CD8-positive, alpha-beta memory T cell (primary cell): ENCODE measurements at places on chromosomes 16 and 17.

GRCh38 chr17:69485901-69486643 lies 71.6 kb downstream of the MAP2K6 start:
- no peak for DNase-seq

GRCh38 chr17:63153488-63153887 lies 187.5 kb downstream of the TANC2 start:
- DNase-seq, result no peak

- DNase-seq, result no peak
Measured at GRCh38 chr17:3002538-3003295, 60.7 kb downstream of the OR1D5 start.

DNA sequence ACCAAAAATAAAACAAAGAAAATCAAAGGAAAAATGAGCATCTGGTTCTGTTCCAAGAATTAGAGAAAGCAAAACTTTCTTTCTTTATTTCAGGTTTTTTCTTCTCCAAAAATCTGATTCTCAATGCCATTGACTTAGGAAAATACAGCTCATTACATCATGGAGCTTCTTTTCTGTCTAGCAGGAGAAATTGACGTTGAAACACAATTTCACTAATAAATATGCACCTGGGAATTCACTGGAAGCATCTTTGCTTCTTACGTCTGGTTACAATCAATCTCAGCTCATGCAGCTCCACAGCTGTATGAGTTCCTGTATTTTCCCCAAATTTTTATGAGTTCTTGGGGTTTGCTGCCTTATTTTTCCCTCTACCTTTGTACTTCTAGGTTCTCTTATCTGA lies 1568.6 kb upstream of the GOT2 start:
- no peak for DNase-seq

GRCh38 chr17:21061158-21061835 lies 18.5 kb upstream of the USP22 start:
- DNase-seq, result no peak

- no peak for DNase-seq
Measured at GRCh38 chr16:4667203-4667963, 26.0 kb upstream of the NUDT16L1 start.

DNA sequence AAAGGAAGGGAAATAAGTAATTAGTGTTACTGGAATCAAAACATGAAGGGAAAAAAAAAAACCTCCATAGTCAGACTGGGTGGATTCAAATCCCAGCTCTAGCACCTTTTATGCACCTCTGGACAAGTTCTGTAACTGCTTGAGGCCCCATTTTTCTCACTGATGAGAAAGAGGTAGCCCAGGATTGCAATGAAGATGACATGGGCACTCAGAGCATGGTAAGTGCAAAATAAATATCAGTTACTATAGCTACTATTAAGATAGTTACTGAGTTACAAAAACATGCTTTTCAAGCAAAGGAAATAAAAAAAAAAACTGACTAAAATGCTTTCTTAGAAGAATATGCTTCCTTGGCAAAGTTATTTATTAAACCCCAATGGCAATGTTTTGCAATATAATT lies 58.8 kb downstream of the CEP95 start:
- DNase-seq, result no peak

DNA sequence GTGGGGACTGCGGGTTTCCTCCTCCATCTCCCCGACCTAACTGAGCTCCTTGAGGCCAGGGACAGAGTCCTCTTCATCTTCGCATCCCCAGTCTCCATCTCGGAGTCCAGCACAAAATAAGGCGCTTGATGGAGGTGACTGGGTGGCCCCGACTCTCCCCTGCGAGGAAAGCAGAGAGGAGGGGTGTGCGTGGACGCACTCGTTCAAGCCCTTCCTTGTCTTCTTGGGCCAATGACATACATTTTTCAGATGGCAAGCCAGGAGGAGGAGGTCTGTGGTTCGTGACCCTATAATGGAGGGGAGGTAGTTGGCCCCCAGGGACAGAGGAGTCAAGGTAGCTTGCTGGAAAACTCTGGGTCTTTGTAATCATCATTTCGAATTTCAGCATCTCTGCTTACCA lies 17.2 kb downstream of the CRISPLD2 start:
- DNase-seq, result no peak
